ENCODE measurements at places on chromosomes 2 and 18.

GRCh38 chr18:34121200-34121721, 103.5 kb downstream of the NOL4 start:
- DNase-seq: no peak

GRCh38 chr18:65487569-65487968, 263.2 kb upstream of the CDH7 start:
- DNase-seq: no peak

- no peak for DNase-seq
These were observed 80.3 kb downstream of the EDAR start for GRCh38 chr2:108908713-108909070.

DNA sequence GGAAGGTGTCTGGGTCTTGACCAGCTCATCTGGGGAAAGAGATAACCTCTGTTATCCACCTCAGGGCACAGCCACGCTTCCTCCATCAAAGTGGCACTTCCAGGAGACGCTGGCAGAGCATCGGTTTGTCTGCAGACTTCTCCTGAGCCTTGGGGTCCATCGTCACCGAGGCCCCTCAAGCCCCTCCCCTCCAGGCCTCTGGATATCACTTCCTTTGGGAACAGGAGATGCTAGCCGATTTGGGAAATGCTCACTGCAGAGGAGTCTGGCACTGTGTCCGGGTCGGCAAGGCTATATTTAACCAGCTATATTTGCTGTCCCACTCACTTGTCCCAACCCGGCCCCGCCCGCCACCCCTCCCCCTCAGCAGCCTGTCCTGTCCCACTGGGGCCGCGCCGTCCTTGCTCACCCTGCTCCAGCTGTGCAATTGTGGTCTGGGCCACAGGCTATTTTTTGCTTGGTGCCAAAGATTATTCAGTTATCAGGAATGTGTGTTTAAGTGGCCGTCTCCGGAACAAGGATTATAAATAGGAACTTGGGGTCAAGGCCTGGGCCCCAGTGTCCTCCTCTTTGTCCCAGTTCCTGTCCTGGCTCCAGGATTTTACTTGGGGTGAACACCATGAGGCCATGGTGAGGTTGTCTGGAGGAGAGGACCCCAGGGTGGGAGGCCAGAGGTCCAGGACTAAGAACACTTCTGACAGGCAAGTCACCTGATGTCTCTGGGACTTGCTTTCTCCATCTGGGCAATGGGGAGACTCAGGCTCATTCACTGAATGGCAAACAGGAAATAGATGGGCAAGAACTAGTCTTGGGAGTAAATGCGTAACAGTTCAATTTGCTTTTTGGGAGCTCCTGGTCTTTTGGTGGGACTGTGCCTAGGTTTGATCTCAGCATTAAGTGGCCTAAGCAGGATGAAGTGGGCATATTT, 263.6 kb downstream of the DYSF start:
- DNase-seq: no peak

DNA sequence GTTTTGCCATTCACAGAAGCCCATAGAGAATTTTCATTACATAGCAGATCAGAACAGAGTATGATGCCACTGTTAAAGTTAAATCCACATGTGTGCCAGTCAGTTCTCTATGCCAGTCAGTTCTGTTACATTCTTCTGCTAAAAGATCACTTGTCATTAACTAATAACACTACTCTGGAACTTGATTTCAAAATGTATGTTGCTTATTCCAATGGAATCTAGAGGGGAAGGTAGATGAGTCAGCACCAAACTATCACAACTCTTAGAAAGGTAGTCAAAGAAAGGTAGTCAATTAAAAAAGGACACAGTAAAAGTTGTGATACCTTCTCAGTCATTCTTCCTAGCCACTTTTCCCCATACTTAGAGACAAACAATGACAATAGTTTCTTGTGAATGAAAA, 1214.4 kb downstream of the LRP1B start:
- DNase-seq: no peak

GRCh38 chr2:146602383-146602782, 1242.4 kb upstream of the ACVR2A start:
- no peak for DNase-seq

DNA sequence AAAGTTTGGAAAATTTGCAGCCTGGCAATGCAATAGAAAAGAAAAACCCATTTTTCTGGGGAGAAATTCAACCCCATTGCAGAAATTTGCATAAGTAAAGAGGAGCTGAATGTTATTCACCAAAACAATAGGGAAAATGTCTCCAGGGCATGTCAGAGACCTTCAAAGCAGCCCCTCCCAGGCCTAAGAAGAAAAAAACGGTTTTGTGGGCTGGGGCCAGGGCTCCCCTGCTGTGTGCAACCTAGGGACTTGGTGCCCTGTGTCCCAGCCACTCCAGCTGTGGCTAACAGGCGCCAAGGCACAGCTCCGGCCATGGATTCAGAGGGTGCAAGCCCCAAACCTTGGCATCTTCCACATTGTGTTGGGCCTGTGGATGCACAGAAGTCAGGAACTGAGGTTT, 224.5 kb downstream of the TXNL1 start:
- no peak for DNase-seq

GRCh38 chr2:150491430-150491829, 4.0 kb upstream of the RND3 start:
- DNase-seq: no peak

DNA sequence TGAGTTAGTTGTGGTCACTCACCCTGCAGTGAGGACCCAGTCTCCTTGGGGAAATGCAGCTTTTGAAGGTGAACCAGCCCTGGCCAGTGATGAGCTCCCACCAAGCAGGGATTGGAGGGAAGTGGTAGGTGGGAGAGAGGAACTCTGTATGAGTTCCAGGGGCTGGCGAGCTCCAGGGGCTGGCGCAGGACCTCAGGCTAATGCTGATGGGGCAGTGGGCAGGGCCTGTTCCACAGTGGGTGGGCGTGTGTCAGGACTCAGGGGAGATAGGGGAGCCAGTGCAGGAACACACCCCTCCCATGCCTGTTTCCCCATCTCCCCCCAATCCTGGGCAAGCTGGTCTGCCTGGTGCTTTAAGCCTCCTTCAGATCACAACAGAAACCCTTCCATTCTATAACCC, 208.4 kb downstream of the DYSF start:
- DNase-seq: no peak

GRCh38 chr2:206707164-206707701, 11.0 kb downstream of the DYTN start:
- no peak for DNase-seq

- peak; percentile 6 for DNase-seq
These were observed 75.4 kb downstream of the RAPGEF4 start for GRCh38 chr2:172811027-172811426.
